ENCODE measurements at places on chromosomes 7 and 10.
A peak's percentile ranks its signal among the peaks of the same experiment; 100 is the strongest.

DNA sequence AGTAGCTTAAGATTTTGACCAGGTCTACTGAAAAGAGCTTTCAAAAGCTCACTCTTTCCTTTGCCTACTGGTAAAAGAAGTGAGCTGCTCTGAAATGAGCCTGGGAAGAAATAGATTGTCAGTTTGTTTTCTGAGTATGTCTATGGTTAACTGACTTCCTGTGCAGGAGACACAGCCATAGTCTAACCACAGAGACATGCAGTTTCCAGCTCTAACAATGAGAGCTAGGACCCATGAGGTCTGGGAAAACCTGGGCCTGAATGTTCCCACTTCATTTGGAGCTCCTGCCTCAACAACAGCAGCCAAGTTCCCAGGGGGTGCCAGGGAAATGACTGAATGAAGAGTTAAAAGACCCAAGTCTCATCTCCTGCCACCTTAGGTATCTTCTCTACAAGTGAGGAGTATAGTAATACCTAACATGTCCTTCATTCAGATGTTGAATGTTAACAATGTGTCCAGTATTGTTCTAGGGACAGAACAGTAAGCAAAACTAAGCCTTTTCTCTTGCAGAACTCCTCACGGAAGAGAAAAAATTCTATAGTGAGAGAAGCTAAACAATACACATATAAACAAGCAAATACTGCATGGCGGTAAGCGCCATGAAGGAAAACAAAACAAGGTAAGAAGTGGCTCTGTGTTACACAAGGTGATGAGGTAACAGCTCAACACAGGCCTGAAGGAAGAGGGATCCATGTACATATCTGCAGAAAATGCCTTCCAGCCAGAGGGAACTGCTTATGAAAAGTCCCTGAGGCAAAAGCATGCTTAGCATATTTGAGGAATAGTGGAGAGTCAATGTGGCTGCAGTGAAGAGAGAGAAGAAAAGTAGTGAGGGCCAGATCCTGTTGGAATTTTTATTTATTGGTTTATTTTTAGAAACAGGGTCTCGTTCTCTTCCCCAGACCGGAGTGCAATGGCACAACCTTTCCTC is 26.4 kb upstream of the ANKRD1 start:
- no peak for DNase-seq

DNA sequence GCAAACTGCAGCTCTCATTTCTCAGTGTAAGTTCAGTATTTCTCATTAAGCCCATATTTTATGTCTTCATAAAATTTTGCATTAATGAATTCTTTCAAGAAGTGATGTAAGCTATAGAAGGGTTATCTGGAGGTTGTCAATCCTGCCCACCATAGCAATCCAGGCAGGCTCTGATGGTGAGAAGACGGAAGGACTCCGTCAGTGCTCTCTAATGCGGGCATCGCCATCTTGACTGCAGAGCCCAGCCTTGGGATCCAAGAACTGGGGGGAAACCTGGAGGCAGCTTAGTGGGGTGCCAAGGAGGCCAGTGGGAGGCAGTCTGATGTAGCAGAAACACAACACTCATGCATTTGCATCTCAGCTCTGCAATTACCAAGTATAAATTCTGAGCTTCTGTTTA is 707.4 kb upstream of the NRP1 start:
- no peak for DNase-seq

GRCh38 chr7:34407586-34407985 is 250.4 kb upstream of the NPSR1 start:
- no peak for DNase-seq

DNA sequence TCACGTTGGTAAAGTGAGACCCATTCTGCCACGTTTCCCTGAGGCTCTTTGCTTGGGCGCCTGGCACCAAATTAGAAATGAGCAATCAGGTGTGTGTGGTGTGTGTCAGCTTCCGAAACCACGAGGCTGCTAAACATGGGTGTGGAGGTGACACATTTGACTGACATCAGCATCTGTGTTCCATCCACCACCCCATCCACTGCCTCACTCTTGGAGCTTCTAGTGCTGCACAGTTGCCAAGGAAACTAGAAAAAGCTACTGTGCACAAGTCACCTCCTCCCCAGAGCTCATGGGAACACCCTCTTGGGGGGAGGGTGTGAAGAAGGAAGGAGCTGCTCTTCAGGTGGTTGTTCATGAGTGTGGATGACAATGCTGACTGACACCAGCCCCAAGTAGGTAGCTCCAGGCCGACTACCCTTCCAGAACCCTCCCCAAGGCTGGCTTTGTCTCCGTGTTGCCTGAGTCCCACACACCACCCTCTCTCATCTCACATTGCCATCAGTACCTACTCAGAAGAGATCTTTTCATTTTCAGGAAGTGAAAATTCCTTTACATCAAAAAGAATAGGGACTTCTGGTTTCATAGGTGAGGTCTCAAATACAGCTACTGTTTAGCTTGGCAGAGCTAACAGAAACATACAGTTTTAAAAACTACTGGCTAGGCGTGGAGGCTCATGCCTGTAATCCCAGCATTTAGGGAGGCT is 152.2 kb downstream of the TMEM178B start:
- DNase-seq = no peak

DNA sequence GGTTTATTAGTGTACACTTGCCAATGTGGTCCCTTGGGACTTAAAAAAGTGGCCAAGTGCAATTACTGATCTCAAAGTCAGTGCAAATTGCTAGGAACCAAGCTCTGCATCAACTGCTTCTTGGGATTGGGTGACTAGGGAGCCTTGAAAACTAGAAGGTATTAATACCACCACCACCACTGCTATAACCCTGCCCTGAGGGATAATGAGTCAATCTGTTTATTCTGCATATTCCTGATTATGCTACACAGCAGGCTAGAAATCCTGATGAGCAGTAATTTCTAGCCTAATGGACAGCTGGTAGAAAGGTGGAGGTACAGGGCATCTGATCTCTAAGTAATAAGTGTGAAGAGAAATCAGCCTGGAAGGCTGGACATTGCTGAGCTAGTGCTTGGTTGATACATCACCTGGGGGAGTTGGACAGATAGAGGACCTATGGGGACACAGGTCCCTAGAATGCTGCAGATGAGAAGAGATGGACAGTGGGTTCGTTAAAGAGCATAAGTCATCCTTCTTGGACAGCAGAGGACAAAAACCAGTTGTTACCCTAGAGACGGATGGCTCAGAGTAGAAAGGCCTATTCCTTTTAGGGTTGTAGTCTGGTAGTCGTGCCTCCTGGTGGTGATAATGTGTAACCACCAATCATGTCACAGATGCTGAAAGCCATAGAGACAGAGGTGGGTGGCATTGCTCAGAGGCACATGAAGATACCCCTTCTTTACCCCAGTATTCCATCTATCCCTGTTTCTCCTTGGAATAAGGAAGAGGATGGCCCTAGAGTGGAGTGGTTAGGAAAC is 554.8 kb downstream of the SORCS1 start:
- DNase-seq = no peak

DNA sequence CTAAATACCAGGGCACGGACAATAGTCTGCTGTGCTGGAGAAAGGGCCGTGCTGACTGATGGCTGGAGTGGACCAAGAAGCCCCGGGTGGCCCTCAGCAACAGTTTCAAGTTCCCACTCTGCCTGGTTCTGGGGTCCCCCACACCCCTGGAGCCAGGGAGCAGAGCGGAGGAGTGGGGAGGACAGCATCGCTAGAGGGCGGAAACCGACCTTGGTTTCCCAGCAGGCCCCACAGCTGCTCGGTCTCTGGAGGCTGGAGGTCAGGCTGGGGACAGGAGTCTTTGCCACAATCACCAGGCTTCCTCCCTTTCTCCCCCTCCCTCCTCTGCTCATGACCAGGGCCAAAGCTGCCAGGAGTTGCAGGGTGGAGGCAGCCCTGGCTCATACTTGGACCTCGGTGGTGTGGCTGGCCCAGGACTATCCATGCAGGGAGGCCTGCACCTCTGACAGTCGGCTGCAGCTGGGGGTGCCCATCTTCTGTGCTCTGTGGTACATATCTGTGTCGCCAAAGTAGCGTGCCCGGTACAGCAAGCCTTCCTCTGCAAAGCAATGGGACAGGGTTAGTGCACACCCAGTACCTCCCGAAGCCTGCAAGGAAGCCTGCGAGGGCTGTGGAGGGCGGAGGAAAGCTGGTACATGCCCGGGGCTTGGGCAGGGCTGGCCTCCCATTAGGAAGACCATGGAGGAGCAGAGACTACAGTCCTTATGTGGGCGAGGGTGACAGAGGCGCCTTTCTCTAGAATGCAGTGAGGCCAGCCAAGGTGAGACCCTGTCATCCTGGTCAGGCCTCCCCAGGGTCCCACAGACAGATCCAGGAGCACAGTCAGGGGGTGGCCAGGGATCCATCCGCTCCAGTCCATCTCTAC is 19.1 kb downstream of the DNAJB12 start:
- DNase-seq = peak; percentile 49

DNA sequence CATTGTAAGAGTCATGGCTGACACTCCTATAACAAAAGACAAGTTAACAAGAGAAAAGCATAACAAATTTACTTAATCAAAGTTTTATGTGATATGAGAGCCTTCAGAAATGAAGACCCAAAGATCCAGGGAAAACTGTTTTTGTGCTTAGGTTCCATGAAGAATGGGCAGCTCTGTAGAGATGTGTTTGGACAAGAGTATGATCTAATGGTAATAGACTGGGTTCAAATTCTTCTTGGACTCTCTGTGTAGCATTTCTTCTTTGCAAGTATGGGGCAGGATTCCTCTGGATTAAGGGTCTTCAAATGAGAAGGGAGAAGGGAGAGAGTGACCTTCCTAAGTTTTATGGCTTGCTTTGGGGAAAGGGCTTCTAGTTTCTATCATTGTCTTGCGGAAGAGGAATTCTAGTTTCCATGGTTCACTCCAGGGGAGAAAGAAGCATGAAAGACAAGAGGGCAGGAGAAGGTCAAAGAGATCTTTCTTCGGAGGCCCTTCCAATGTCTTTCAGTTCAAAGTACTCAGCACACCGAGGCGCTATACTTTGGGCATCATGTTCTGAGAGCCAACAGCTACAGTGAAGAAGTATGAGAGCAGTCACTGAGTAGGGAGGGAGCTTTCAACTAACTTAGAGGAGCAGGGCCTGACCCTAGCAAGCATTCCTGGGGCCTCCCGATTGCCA is 15.4 kb downstream of the IFIT3 start:
- DNase-seq = no peak

All from glutamatergic neuron (in vitro differentiated cells).